Ovary (tissue), 10 donors: ENCODE measurements at places on chromosomes 16 and 17. TPM values are rescaled to one million over a fixed set of nuclear protein-coding genes. Genes with fewer than 3 reads are reported as not detected.

Gene KRT25
- total RNA-seq, result not detected

Gene ARHGAP23
- total RNA-seq, result 76.4 TPM

Gene RNF222
- not detected for total RNA-seq

Gene KRTAP2-1
- total RNA-seq, result not detected

Gene PSME3
- 61.9 TPM for total RNA-seq

Gene DYNLL2
- 42.5 TPM for total RNA-seq

Gene CHD9NB
- not detected for total RNA-seq

Gene SDK2
- total RNA-seq, result 0.60 TPM

Gene RAB37
- 0.47 TPM for total RNA-seq

Gene NUP88
- total RNA-seq, result 42.3 TPM

Gene TBX2
- 22.2 TPM for total RNA-seq

Gene PRR29
- 2.5 TPM for total RNA-seq

Gene MYH2
- total RNA-seq, result not detected

Gene KSR1
- total RNA-seq, result 39.5 TPM

Gene WNT3
- 0.23 TPM for total RNA-seq

Gene ZFHX3
- 13.1 TPM for total RNA-seq

Gene GPR179
- total RNA-seq, result 0.13 TPM

Gene TMEM204
- 16.6 TPM for total RNA-seq

Gene MAP2K3
- 18.9 TPM for total RNA-seq

Gene TMEM100
- total RNA-seq, result 9.0 TPM

Gene XYLT1
- total RNA-seq, result 23.8 TPM

Gene HSF5
- not detected for total RNA-seq

Gene ITGAL
- 1.7 TPM for total RNA-seq

Gene OTOP3
- total RNA-seq, result not detected

Gene CD300E
- 0.79 TPM for total RNA-seq

Gene CFAP97D1
- not detected for total RNA-seq

Gene OR2C1
- 0.20 TPM for total RNA-seq

Gene TBX21
- total RNA-seq, result 0.46 TPM

Gene FUS
- total RNA-seq, result 436 TPM

Gene ARHGAP44
- total RNA-seq, result 16.5 TPM

Gene TNFAIP1
- total RNA-seq, result 34.2 TPM

Gene BRCA1
- total RNA-seq, result 2.5 TPM

Gene UBALD2
- total RNA-seq, result 21.9 TPM

Gene KRTAP2-2
- not detected for total RNA-seq

Gene LIMD2
- total RNA-seq, result 10.2 TPM

Gene NRN1L
- 2.5 TPM for total RNA-seq

Gene HOXB9
- total RNA-seq, result 0.12 TPM

Gene DDX19B
- total RNA-seq, result 24.1 TPM

Gene PYY
- total RNA-seq, result not detected

Gene RNF227
- 4.2 TPM for total RNA-seq

Gene C17orf113
- total RNA-seq, result 2.1 TPM

Gene NMT1
- total RNA-seq, result 82.1 TPM

Gene OVCA2
- 25.0 TPM for total RNA-seq

Gene CDK3
- 4.6 TPM for total RNA-seq

Gene MGAT5B
- 0.92 TPM for total RNA-seq

Gene MC1R
- total RNA-seq, result 7.5 TPM

Gene MT1E
- total RNA-seq, result 65.3 TPM

Gene HBA1
- 206 TPM for total RNA-seq

Gene AURKB
- 1.3 TPM for total RNA-seq

Gene C17orf67
- 3.2 TPM for total RNA-seq

Gene NPIPA7
- total RNA-seq, result not detected

Gene FOXF1
- total RNA-seq, result 1.5 TPM

Gene KRTAP4-3
- not detected for total RNA-seq
